ENCODE measurements at places on chromosomes 16 and 17. TPM values are rescaled to one million over a fixed set of nuclear protein-coding genes. Genes with fewer than 3 reads are reported as not detected.

Gene CMTM2
- polyA plus RNA-seq, result 0.39 TPM

Gene NGFR
- polyA plus RNA-seq, result 36.6 TPM

Gene LMF1
- 8.1 TPM for polyA plus RNA-seq

Gene MFAP4
- polyA plus RNA-seq, result 280 TPM

GRCh38 chr17:2233441-2233947, 70.1 kb downstream of the SMG6 start:
- no peak for DNase-seq

GRCh38 chr16:64892835-64893785, 228.8 kb downstream of the CDH11 start:
- DNase-seq, result no peak

DNA sequence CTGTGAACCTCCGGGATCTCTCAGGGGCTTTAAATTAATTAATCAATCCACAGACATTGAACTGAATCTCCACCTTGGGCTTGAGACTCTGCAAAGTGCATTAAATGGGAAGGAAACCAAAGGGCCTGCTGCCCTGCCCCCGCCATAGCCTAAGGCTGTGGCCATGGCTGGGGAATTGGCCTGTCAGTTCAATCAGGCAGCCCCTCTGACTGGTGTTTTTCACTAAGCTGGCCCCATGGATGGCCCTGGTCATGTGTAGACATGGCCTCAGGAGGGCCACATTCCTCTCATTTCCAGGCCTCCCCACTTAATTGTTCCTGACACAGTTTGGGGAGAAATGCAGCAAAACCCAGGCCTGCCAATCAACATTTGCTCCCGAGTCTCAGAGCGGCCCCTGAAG, 499.8 kb downstream of the WWOX start:
- no peak for DNase-seq

DNA sequence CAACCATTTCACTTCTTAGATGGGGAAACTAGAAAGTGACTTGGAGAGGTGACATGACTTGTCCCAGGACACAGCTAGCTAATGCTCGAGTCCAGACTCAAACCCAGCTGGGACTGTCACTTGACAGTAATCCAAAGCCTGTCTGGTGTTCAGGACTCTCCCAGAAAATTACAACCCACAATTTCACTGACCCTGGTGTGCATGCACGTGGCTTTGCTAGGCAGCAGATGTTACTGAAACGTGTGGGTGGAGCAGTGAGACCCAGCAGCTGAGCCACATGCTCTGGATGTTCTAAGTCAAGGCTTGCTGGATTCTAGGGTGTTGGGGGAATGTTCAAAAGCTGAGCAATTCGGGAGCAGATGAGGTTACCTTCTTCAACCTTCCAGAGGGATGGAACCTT, 364.6 kb downstream of the GRIN2A start:
- peak; percentile 23 for DNase-seq

DNA sequence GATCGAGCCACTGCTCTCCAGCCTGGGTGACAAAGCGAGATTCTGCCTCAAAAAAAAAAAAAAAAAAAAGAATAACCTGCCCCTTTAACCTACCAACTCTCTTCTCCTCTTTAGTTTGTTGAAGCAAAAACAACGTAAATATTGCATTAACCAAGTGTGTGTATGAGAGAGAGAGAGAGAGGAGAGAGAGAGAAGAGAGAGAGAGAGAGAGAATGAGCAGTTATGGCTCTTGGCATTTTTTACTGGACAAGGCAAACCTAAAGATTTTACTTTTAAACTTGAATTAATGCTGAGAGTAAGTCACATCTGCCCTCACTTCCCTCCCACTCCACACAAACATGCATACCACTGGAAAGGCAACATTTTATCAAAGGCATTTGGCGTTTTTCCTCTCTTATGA, 3.0 kb upstream of the SLFN5 start:
- no peak for DNase-seq

GRCh38 chr16:20291208-20292206, 35.8 kb downstream of the GP2 start:
- no peak for DNase-seq

DNA sequence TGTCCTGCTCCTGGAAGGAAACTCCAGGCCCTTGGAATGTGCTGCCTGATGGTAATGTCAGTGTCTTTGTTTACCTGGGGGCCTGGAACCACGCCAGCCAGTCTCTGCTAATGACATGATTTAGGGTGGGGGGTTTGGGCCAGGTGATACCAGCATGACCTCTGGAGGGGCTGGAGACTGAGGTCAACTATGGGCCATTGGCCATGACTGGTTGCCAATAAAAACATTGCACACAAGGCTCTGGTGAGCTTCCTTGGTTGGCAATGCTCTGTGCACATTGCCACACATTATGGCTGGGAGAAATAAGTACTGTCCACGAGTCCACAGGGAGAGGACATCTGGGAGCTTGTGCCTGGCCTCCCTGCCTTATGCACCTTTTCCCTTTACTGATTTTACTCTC, 52.5 kb downstream of the LITAF start:
- no peak for DNase-seq

Data from muscle of back (tissue), 13 donors.